Suprapubic skin (tissue), 4 donors: ENCODE measurements at places on chromosomes 11 and 22. TPM values are rescaled to one million over a fixed set of nuclear protein-coding genes. Genes with fewer than 3 reads are reported as not detected.

Gene ESAM
- total RNA-seq = 26.5 TPM

Gene UPK2
- total RNA-seq = not detected

Gene ARHGAP42
- total RNA-seq = 15.5 TPM

Gene MS4A6E
- not detected for total RNA-seq

Gene APOA5
- total RNA-seq = not detected

Gene MPPED1
- 0.23 TPM for total RNA-seq

Gene OR51B5
- total RNA-seq = not detected

Gene TPST2
- 45.5 TPM for total RNA-seq

Gene YPEL4
- total RNA-seq = 3.6 TPM

Gene DMC1
- total RNA-seq = 0.30 TPM

Gene GTSE1
- 0.76 TPM for total RNA-seq

Gene TMEM258
- total RNA-seq = 29.7 TPM

Gene BIRC3
- 4.0 TPM for total RNA-seq

Gene KIRREL3
- not detected for total RNA-seq

Gene SAA1
- total RNA-seq = 41.3 TPM

Gene IGSF9B
- total RNA-seq = 9.8 TPM

Gene APOA4
- total RNA-seq = not detected

Gene MEI1
- total RNA-seq = not detected

Gene HINFP
- total RNA-seq = 16.1 TPM

Gene PATE4
- not detected for total RNA-seq

Gene CALCA
- total RNA-seq = not detected

Gene CNIH2
- 2.5 TPM for total RNA-seq

Gene MFRP
- total RNA-seq = not detected

Gene CDCA5
- total RNA-seq = 6.8 TPM

Gene CRYBB3
- not detected for total RNA-seq

Gene PGGHG
- total RNA-seq = 5.1 TPM

Gene GALNT18
- total RNA-seq = 21.4 TPM

Gene ANGPTL5
- total RNA-seq = not detected

Gene TMEM123
- 161 TPM for total RNA-seq

Gene NCAPH2
- total RNA-seq = 51.4 TPM

Gene FAM118A
- 45.0 TPM for total RNA-seq

Gene UBQLNL
- total RNA-seq = 1.9 TPM

Gene CAPN5
- 0.87 TPM for total RNA-seq

Gene MAPK8IP2
- total RNA-seq = 2.6 TPM

Gene CASP5
- not detected for total RNA-seq

Gene RAB3IL1
- 2.6 TPM for total RNA-seq

Gene LRRC4C
- total RNA-seq = 0.19 TPM

Gene TMEM191C
- not detected for total RNA-seq

Gene PTPRJ
- 4.0 TPM for total RNA-seq
